NCI-H2081 (cell line): ENCODE measurements at places on chromosomes 7 and 10.

DNA sequence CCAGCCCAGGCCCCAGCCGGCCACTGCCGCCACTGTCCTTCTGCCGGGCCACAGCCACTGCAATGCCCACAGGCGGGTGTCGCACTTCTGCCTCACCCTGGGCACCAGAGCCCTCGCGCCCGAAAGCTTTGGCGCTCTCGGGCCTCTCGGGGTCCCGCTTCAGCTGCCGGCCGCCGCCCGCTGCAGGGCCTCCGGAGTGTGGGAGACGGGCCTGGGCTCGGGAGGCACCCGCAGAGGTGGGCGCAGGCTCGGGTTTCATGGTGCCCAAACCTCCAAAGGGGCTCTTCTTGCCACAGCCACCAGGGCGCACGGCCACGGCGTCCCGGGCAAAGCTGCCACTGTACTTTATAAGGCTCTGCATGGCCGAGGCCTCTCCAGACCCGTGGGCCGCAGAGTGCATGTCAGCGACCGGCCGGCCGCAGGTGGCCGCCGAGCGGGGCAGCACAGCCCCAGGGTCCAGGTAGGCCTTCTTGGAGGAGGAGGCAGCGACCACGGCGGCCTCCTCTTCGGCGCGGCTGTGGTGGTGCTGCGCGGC is 35.9 kb downstream of the TNRC18 start:
- no peak for DNase-seq

DNA sequence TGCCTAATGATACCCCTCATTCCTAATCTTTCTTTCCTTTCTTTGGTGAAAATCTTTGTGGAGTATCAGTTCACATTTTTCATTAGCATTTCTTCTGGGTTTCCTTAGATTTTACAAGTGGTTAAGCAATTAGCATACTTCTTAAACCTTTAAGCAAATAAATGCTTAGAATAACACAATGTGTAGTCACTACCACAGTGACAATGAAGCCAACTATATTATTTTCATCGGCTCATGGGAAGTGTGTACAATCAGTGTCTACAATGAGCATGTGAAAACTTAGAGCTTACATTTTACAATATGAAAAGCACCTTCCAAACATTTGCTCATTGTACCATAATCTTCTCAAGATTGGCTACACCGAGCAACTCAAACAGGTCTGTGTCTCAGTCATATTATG is 176.2 kb upstream of the PLXNA4 start:
- DNase-seq, result no peak

DNA sequence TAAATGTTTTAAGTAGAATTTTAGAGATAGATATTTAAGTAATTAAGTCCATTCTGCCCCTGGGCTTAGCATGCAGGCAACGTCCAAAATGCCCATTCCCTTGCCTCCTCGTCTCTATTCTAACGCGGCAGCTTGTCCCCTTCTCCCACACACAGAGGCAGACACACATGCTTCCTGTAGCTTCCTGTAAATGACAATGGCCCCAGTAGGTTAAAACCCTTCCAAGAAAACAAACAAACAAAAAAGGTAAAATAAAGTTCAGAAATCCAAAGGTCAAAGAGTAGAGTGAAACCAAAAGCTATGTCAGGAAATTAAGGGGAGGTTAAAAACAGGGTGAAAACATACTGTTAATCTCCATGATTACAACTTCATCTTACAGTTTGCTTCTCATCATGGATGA is 857.6 kb downstream of the GATA3 start:
- DNase-seq, result no peak

DNA sequence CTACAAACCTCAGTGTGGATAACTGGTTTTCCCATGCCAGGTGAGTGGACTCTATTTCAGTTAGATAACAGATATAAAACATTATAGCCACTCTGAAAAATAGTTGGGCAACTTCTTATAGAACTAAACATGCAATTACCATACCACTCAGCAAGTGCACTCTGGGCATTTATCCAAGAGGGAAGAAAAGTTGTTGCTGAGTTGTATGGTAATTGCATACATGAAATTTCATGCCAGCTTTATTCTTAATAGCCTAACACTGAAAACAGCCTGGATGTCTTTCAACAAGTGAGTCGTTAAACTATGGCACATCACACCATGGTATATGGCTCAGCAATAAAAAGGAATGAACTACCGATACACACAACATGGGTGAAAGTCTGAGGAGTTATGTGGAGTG is 10.6 kb upstream of the UPP1 start:
- no peak for DNase-seq

GRCh38 chr7:50056131-50056530 is 36.9 kb downstream of the ZPBP start:
- DNase-seq, result no peak

DNA sequence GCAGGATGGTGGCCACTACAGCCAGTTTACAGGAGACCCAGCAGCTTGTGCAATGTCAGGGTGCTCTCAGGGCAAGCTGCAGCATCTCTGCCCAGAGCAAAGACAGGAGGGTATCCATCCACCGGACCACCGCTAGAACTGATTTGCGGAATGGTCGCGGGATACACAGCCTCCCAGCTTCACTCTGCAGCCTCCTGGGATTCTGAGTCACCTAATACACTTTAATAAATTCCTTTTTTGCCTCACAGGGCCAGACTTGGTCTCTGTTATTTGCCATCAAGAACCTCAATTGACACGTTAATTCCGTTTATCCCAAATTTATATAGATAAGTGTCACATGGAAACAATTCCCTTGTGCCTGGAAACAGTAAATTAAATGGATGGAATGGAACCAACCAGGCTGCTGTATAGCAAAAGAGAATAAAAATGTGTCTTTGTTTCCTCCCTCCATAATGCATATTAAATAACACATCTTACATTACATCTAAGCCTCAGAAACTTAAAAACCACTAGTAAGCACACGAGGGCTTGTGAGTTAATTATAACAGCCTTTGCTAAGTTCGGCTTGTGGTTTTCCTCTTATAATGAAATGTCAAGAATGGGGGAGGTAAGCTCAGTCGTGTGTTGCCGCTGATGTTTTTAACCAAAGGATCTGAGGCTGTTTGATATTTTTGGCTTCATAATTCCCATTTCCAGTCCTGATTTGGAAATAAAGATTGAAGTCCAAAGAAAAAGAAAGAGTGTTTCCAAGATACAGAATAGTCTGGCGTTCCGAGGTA is 52.1 kb downstream of the ADRB1 start:
- no peak for DNase-seq

GRCh38 chr7:97075928-97076327 is 41.6 kb upstream of the SDHAF3 start:
- no peak for DNase-seq

- DNase-seq, result peak; percentile 70
These were observed 39.7 kb upstream of the TEX47 start for GRCh38 chr7:88835147-88835728.

GRCh38 chr7:88015309-88015708 is 81.3 kb downstream of the ADAM22 start:
- no peak for DNase-seq

DNA sequence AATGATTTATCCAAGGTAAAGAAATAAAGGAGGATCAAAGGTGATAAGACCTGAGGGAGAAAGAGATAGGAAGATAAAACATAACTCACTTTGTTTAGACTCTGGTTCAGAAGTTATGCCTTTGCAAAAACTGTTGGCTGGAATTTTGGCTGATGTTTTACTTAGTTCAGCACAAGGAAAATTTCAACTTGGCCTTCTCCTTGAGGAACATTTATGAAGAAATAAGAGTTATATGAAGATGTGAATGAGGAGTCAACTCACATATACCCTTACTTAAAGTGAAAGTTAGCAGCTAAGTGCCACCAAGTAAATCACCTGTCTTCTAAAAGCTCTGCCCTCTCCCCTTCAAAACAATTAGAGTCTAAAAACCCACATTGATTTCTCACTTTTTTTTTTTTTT is 39.7 kb upstream of the COL1A2 start:
- DNase-seq, result no peak

DNA sequence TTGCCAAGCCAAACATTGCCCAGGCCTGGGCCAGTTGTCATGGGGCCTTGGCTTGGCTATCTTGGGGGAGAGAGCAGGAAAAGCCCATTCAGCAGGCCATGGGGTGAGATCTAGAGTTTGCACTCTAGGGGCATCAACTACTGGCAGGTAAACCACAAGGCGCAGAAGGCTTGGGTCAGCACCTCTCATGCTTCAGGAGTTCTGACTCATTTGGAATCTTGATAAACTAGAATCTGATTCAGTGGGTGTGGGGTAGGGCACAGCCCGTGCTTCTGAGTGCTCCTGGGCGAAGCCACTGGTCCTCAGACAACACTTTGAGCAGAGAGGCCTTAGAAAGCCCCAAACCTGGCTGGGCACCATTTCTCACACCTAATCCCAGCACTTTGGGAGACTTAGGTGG is 81.1 kb downstream of the RGS10 start:
- no peak for DNase-seq

- DNase-seq, result no peak
These were observed 291.1 kb upstream of the LYZL1 start for GRCh38 chr10:28997734-28998133.

GRCh38 chr7:156019776-156020565 is 207.7 kb upstream of the SHH start:
- DNase-seq, result no peak

DNA sequence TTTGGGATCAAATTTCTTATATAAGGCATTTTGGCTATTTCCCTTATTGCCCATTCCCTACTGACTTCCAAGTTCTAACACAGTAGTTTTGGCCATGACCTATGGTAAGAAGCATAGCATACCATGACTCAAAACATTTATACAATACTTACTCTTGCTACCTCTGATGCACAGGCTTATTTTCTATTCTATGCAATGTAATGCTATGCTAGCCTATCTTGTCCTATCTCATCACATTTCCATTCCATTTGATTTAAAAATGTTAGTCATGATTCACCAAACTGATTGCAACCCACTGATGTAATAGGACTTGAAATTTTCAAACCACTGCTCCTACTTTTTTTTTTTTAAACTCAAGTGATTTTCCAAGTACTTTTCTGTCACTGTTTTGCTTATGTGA is 658.5 kb downstream of the TYW1 start:
- no peak for DNase-seq

- no peak for DNase-seq
These were observed 103.6 kb downstream of the DYNC2I1 start for GRCh38 chr7:158959954-158960353.

- no peak for DNase-seq
These were observed 120.7 kb downstream of the PRKAG2 start for GRCh38 chr7:151756076-151756731.

DNA sequence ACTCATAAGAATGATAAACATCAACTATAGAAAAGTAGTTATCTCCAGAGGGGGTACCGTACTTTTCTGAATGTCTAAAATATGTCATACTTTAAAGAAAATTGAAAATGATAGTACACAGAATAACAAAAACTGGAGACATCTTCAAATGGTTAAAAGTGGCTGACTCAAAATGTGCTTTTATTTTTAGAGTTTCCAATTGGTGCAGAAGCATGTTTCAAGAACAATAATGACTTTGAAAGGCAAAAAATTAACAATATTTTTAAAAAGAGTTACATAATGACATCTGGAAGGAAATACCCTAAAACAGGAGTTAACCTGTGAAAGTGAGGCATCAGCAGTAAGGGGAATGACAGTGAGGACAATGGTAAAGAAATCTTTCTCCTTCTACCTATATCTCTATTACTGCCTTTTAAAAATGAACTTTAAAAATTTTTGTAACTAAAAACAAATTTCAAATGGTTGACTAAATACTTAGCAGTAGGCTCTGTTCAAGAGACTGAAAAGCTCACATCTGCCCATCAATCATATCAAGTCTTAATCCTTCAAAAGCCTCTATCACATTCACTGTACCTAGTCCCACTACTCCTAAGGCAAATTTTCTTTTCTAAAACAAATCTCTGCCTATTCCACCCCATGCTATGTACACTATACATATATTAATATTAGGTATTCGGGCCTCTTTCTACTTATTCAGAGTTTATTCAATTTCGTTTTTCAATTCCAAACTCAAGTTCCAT is 3.0 kb downstream of the ASZ1 start:
- no peak for DNase-seq

GRCh38 chr7:30970594-30971094 is 6.9 kb downstream of the GHRHR start:
- no peak for DNase-seq

- no peak for DNase-seq
These were observed 5.9 kb downstream of the DIP2C start for GRCh38 chr10:683448-684071.

GRCh38 chr10:72736176-72736827 is 44.4 kb downstream of the MCU start:
- DNase-seq, result peak; percentile 40

DNA sequence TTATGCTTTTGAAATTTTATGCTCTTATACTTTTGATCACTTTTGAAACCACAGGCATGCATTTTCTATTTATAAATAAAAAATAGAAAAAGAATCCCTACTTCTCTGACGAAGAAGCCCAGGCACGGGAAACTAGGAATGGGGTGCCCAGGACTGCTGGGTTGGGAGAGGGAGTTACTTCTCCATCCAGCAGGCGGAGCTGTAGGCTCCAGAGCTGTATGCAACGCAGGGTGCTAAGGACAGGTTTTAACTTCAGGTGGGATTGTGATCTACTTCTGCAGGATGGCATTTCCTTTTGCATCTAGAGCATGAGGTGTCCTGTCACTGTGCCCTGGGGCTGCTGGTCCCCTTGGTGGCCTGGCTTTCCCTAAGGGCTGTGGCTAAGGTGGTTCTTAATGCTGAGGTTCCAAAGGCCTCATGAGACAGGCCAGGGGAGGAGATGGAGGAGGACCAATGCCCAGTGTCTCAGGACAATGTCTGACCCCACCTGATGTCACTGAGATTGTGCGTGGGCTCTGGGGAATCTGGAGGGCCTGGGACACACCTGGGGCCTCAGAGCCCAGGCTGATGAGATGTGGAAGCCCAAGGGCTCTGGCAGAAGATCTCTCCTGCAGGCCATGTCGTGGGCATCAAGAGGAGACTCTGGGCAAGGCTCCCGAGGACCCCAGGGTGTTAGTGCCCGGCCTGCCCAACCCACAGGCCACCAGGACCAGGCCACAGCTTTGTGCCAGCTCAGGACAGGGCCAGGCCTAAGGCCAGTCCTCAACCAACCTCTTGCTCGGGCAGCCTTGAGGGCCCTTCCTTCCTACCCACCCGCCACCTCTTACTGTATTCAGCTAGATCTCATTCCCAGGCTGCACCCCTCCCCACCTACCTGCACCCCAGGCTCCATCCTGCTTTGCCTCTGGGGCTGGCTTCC is 507 bp downstream of the CCDC201 start:
- no peak for DNase-seq

DNA sequence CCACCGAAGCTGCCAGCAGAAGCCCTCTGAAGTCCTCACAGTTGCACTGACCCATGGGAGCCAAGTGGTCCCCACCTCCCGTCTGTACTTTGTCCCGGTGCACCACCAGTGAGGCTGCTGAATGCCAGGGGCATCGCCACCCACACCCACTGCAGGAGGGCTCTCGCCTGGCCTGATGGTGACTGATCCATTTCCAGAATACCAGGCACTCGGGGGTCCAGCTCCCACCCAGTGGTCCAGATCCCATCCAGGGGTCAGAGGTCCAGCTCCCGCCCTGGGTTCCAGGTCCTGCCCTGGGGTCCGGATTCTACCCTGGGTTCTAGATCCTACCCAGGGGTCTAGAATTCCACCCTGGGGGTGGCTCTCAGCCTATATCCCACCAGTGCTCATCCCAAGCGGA is 9.1 kb upstream of the JAKMIP3 start:
- no peak for DNase-seq

- no peak for DNase-seq
These were observed 208.4 kb upstream of the KCND2 start for GRCh38 chr7:120064565-120064964.

- DNase-seq, result no peak
These were observed 131.4 kb downstream of the PLXDC2 start for GRCh38 chr10:19947656-19948055.

GRCh38 chr7:9324513-9324912 is 891.1 kb downstream of the NXPH1 start:
- DNase-seq, result no peak
